ENCODE measurements at places on chromosomes 2 and 18.
A peak's percentile ranks its signal among the peaks of the same experiment; 100 is the strongest.

DNA sequence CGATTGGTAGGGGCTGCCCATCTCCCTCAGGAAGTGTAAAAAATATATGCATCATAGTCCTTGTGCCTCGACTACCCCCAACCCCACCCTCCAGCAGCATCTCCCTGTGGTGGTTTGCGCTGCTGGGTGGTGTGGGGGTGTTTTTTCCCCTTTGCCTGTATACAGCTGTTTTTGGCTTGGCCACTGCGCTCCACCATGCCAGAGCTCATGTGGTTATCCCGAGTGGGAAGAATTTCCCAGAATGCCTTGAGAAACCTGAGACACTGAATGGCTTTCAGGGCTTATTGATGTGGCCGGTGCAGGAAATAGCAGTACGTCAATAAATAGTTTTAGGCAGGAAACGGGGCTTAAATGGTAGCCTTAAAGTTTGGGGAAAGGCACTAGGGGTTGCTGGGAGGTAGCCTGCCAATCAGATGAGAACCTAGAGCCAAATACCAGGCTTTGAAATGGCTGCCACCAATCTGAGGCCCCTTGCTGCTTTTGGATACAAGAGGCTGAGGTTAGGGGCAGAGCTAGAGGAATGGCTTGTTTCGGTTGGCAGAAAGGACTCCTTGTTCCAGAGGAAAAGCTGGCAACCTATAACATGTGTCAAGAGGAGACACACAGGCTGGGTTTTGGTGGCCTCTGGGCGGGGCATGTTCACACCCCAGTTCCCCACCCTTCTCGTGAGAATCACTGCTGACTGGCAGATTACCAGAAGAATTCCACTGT, 144.1 kb downstream of the SMAD7 start:
- no peak for DNase-seq

- DNase-seq, result no peak
Measured at GRCh38 chr2:227781841-227782240, 31.8 kb upstream of the CCL20 start.

DNA sequence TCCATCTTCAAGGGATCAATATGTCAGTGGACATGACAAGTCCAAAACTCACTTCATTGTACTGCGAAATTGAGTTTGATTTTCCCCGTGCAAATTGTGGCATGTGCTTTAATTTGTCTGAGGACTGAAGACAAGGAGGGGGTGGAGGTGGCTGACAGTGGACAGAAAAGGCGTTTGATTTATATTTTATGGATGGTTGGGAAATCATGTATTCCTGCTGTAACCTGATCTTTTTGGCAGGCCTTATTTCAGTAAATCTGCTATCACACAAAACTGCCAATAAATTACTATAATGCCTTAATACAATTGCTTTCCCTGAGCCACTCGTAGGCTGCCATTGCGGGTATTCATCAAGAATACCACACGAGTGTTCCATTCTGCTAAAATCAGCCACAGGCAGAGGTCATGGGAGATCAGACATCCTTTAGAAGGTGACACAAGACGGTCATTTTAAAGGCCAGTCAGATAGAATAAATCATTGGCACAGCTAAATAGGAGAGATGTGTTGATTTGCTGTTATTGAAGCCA, 720.5 kb downstream of the MBD2 start:
- DNase-seq, result no peak

DNA sequence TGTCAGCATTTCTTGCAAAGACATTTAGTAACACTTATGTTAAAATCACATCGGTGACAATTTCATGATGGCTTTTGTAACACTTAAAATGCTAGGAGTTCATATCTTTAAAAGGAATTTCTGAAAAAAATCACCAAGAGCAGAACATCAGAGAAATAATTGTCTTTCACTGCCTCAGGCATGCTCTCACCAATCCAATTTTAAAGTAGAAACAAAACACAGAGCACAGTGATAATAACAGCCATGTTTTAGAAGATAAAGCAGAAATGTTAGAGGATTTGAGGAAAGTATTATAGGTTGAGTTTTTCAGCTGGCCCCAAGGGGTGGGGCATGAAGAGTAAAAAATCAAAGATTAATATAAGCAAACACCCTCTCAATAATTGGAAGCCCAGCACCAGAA, 1037.6 kb downstream of the DSC3 start:
- DNase-seq, result no peak

- peak; percentile 53 for DNase-seq
Measured at GRCh38 chr18:73842795-73843394, 304.7 kb downstream of the FBXO15 start.

DNA sequence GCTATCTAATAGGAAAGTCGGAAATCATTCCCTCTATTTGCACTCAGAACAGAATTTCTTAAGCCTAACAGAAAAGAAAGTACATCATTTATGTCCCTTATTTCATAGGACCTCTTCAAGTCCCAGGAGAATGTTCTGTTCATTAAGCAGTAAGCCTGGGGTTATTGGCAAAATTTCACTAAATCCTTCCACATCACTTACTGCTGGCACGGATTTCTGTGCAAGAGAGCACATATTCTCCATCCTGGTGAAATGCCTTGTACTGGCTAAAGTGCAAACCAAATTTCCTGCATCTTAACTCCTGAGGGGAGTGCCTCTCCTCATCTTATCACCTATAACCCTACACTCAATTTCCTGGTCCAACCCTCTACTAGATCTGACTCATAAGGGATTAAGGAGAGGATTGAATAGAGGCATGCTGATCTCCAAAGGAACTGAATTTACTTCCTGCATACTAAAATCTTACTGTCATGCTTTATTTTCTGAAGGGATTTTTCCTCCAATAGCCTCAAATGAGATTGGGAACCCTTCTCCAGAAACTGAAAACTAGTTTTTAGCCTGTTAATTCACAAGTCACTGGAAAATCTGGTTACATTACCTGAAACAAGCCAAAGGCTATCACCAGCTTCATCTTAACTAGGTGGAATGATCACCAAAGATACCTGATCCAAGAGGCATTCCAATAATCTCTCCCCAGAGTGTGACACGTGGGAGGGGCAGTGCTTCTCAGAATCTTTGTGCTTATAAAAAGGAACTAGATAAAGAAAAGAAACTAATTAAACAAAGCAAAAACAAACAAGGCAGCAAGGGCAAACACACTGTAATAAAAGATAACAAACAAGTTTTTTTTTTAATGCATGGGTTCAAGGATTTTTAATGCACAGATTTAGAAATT, 311.1 kb downstream of the NR4A2 start:
- no peak for DNase-seq

DNA sequence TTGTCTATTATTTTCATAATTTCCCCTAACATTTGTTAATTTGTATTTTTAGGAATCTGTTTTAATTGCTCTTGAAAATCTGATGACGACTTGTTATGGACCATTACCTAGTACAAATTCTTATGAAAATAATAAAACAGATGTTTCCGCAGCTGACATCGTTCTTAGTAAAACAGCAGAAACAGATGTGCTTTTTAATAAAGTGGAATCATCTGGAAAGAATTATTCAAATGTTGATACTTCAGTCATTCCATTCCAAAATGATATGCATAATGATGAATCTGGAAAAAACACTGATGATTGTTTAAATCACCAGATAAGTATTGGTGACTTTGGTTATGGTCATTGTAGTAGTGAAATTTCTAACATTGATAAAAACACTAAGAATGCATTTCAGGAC, 69.9 kb downstream of the PMS1 start:
- no peak for DNase-seq

- no peak for DNase-seq
Measured at GRCh38 chr2:54371460-54372065, 84.6 kb upstream of the SPTBN1 start.

GRCh38 chr2:55986001-55986400, 62.4 kb upstream of the EFEMP1 start:
- no peak for DNase-seq

- no peak for DNase-seq
Measured at GRCh38 chr18:78828131-78828530, 151.5 kb upstream of the SALL3 start.

- no peak for DNase-seq
Measured at GRCh38 chr18:79507546-79508480, 112.1 kb downstream of the NFATC1 start.

DNA sequence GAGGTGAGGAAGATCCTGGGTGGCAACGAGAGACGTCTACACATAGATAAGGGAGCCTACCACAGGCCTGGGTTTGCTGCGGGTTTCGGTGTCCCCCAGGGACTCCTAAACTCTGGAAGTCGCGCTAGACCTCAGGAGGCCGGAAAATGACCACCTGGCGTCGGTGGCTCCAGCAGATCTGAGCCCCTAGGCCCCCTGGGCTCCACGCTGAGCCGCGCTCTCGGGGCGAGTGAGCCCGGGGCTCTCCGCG, 987 bp upstream of the DLX1 start:
- peak; percentile 48 for DNase-seq

DNA sequence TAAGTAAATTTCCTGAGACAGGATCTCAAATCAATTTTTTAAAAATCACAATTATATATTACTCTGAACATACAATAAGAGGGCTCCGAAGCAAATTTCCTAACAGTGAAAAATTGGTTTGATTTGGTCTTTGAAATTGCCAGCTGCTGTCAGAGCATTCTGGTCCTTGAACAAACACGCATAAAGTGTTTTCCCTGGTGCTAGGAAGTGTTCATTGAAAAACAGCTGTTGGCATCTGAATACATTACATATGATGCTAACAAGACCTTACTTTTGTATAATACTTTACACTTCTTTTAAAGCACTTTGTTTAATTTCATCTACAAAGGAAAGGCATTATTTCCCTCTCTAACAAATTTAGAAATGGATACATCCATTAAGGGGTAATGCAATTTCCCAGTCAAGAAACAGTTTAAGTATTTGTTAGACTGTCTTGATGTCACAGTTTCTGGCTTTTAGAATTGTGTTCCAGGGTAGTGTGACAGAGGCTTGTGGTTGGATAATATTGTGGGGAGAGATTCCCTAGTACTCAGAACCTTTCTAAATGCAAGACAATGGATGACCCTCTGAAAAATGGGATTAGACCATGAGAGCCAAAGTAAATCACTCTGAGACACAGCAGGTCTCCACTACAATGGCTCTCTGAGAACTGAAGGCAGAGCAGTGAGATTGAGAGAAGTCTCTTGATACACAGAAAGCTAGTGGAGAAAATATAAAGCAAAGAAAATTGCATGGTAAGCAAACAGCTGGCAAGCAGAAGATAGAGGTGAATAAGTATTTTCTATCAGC, 299.0 kb downstream of the TRIB2 start:
- DNase-seq, result no peak

GRCh38 chr2:11827547-11827946, 81.1 kb downstream of the LPIN1 start:
- DNase-seq, result no peak

- no peak for DNase-seq
Measured at GRCh38 chr2:689877-690510, 12.8 kb upstream of the TMEM18 start.

DNA sequence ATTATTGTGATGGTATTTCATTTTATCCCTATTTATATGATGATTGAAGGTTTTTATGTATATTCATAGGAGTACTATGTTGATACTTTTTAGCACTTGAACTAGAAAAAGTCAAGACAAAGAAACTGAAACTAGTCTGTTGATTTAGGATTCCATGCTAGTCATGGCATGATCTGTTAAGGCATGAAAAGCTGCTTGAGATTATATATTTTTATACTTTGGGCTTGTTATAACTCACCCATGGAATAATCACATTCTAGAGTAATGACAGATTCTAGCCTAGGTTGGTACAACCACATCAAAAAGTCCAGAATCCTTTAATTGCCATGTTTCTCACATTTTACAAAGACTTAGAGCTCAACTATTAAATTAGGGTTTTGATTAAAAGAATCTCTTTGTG, 472.6 kb upstream of the CELF4 start:
- no peak for DNase-seq

- no peak for DNase-seq
Measured at GRCh38 chr2:37779611-37780386, 108.4 kb upstream of the CDC42EP3 start.

DNA sequence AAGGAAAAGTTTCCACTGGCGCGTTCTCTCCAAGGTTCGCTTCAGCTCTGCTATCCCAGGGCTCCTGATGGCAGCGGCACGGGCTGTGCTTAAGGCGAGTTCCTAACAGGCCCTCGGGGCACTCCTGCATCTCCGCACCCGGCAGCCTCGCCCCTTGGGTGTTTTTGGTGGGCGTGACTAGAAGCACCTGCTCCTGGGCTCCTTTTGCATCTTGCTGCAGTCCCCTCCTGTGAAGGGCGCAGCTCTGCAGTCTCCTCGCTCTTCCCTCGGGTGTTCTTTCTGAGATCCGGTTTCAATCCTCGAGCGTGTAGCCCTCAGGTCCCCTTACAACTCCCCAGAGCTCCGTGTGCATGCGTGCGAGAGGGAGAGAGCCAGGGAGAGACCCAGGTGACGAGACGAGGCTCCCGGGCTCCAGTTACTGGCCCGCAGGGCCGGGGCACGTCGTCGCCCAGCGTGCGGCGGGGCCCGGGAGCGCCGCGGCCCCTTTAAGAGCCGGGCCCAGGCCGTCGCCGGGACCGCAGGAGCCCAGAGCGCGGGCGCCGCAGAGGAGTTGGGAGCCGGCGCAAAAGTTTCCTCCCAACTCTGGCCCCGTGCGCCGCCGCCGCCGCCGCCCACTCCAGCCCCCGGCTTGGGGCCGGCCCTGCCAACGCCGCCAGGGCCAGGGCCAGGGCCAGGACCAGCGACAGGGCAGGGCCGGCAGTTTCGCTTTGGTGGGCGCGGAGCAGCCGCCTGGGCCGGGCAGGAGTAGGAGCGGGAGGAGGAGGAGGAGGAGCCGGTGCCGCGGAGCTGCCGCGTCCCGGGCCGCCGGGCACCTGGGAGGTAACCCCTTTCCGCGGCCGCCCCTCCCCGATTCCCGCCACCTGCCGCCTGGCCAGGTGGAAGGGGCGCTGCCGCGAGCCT, at the start of gene PARD3B:
TSS of gene PARD3B (plus strand) at position 515 of the 900 bp plus-strand sequence. CDS start 525 bp downstream, outside the sequence.
- DNase-seq, result no peak

DNA sequence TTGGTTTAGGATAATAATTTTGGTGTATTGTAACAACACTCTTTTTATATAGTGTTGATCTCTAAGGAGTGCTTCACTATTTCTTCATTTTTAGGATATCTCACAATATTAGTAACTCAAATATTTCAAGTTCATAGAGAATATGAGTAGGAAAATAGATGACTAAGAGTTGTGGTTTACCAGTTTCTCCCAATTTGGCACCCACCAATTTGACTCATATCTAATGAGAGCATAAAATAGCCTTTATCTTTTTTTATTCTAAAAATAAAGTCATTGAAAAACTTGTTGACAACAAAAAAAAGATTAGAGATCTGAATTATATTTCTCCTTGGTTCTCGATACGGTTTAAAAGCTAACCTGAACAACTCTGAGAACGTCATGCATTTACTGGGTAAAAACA, 204.0 kb downstream of the PARD3B start:
- no peak for DNase-seq

All from D721Med (cell line).